ENCODE measurements at places on chromosomes 16 and 17. TPM values are rescaled to one million over a fixed set of nuclear protein-coding genes. Genes with fewer than 3 reads are reported as not detected.

- DNase-seq = no peak
These were observed 2.7 kb upstream of the HOXB9 start for GRCh38 chr17:48628649-48629410.

GRCh38 chr17:68777243-68777855 lies 176.2 kb upstream of the FAM20A start:
- DNase-seq = peak; percentile 52

DNA sequence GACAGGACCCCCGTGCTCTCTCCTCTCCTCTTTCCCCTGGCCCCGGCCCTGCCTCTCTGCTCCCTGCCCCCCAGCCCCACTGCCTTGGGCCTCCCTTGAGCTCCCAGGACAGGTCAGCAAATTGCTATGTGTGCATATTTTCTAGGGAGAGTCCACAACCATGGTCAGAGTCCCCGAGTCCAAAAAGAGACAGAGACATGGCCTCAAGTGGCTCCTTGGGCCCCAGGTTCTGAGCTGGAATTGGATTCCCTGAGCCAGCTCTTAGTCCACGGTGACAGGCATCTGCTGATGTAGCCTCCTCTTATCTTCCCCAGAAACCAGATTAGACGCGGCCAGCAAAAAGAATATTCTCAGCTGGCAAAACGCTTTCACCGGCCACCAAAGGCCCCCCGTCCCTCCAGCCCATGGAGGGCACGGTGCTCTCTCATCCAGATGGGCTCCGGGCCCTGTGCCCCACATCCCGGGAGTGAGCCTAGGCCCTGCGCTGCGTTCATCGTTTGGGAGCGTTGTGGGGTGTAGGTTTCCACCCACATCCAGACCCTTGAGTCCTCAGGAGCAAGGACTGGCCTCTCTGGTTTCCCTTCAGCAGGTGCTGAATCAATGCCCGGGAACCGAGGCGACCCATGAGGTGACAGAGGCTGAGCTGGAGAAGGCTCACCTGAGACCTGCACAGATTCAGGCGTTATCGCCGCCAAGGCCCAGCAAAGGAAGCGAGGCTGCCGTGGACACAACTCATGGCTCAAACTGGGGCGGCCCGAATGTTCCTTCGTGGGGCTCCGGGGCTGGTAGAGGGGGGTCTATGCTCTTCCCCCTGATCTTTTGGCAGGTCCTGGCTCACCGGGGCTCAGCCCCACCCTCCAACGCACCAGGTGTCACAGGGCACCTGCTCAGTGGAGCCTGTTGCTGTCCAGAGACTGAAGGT lies 16.3 kb upstream of the ENPP7 start:
- no peak for DNase-seq

GRCh38 chr17:6551869-6552531 lies 4.4 kb downstream of the PITPNM3 start:
- DNase-seq = no peak

- peak; percentile 63 for DNase-seq
These were observed 21.8 kb upstream of the ASGR2 start for GRCh38 chr17:7136266-7136877.

- DNase-seq = no peak
These were observed 54.4 kb upstream of the PABPN1L start for GRCh38 chr16:88920618-88921590.

GRCh38 chr17:3861761-3862681 lies 16.0 kb upstream of the NCBP3 start:
- DNase-seq = no peak

DNA sequence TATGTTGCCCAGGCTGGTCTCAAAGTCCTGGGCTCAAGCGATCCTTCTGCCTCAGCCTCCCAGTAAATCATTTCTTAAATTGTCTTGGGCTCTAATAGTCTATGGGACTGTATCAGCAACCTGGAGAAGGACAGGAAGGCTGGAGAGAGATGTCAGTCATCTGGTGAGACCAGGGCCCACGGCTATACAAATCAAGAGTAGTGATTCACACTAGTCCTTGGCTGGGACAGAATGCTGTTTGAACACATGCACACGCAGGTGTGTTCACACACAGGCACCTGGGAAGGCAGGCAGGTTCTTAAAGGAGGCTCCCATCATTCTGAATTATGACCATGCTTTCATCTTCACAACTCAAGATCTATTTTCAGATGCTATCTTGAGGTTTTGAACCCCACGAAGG lies 14.1 kb downstream of the NQO1 start:
- no peak for DNase-seq

DNA sequence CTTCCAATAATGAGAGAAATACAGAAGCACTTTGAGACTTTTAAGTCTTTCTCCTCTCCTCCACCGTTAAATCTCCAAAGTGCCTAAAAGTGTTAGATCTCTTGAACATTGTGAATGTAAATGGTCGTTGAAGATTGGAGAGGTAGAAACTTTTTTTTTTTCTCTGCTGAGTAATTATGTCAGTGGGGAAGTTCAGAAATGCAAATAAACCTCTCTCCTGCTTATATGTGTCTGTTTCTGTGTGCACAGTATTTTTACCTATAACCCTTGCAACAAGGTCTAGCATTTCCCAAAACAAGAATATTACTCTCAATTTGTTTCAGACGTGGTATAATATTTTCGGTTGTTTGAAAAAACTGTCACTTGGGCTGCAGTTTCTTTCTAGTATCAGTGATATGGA lies 833.6 kb upstream of the CDH8 start:
- no peak for DNase-seq

GRCh38 chr17:72381597-72382397 lies 261.0 kb downstream of the SOX9 start:
- DNase-seq = no peak

DNA sequence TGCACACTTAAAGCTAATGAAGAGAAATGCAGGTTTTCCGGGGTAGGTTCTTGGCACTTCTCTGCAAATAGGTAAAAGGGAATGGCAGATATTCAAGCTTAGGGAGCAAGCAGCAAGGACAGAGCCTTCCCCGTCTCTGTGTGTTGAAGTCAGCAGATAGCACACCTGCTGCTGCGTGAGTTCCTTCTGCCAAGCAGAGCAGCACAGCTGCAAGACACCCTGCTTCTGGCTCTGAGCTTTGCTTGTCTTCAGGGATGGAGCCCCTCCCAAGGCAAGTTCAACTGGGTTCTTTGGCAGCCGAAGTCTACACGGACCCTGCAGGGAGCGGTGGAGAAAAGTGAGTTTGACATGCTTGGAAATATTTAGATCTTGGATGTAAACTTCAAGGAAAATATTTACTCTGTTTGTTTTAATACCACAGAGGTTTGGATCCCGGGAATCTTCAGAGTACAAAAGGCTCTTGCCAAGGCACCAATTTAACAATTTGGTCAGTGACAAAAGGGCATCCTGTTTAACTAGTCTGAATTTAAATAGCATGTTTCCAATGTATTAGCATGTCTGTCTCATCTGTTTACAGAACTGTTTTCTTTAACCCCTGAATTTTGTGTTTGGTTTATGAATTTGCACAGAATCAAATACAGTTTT lies 113.4 kb upstream of the KCNJ16 start:
- DNase-seq = no peak

DNA sequence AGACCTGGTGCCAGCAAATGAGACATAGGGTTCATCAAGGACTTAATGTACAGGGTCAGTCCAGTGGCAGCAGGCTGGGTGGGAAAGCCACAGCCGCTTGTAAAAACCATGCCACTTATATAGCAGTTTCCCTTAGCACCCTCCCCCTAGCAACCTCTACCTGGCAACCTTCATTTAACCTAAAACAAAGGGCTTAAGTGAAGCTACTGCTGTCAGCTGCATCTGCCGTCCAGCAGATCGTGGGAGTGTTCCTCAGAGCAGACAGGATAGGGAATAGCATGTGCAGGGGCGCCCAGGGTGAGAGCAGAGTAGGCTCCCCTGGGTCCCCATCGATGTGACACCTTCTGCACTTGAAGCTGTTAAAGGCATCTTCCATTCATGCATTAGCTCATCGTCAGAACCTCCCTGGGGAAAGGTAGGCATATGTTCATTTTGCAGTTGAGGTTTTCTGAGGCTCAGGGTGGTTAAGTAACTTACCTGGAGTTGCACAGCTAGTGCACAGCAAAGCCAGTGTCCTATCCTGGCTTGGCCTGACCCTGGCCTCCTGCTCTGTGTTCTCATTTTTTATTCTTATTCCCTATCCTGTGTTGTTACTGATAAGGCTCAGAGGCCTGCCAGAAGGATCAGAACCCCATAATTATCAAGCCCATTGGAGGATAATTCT lies 112.5 kb downstream of the SOCS1 start:
- no peak for DNase-seq

GRCh38 chr17:45870342-45870974 lies 23.9 kb upstream of the MAPT start:
- DNase-seq = no peak

- no peak for DNase-seq
These were observed 119.1 kb downstream of the SDK2 start for GRCh38 chr17:73524941-73525679.

GRCh38 chr16:29663016-29663806 lies at the start of gene SPN:
Gene SPN, plus strand, starts transcription at chr16:29663247. Its CDS starts 482 bp downstream, at chr16:29663729.
- no peak for DNase-seq

- DNase-seq = no peak
These were observed 97.2 kb downstream of the TBC1D16 start for GRCh38 chr17:79938336-79939093.

DNA sequence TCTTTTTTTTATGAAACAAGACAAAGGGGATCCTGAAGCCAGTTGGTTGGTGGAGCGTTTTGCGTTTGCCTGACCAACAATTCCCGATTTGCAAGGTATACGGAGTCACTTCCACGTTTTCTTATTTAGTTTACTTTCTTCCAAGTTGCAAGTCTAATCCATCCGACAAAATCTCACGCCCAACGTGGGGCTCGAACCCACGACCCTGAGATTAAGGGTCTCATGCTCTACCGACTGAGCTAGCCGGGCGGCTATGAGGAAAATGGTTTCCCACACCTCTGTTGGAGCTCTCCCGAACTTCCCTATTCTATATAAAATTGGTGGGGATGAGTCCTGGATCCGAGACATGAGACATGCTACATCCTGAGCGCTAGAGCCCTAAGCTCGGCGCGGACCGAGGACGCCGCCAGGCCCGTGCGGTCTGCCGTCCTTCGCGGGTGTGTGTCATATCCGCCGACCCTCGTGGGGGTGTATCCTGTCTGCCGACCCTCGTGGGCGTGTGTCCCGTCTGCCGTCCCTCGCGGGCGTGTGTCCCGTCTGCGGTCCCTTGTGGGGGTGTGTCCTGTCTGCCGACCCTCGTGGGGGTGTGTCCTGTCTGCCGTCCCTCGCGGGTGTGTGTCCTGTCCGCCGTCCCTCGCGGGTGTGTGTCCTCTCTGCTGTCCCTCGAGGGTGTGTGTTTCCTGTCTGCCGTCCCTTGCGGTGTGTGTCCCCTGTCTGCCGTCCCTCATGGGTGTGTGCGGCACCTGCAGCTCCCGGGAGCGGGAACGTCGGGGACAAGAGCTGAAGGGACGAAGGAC lies 22.6 kb downstream of the ZNF213 start:
- peak; percentile 95 for DNase-seq

- DNase-seq = no peak
These were observed 165.7 kb downstream of the STX8 start for GRCh38 chr17:9409878-9410277.

DNA sequence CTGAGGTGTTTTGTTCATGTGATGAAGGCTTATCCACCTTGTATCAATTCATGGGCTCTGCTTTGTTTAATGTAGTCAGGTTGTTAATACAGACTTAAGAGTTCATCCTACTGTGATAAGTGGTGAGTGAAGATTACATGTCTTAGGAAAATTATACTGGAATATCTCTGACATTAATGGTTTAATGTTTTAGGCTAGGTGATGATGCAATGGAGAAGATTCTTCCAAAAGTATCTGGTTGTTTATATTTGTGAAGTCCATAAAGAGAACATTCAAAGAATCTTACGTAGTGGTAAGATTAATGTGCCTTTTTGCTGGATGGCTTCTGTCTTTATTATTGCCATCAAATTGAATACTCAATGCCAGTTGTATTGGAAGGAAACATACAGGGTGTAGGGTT lies 236.4 kb downstream of the BCAS3 start:
- DNase-seq = no peak

DNA sequence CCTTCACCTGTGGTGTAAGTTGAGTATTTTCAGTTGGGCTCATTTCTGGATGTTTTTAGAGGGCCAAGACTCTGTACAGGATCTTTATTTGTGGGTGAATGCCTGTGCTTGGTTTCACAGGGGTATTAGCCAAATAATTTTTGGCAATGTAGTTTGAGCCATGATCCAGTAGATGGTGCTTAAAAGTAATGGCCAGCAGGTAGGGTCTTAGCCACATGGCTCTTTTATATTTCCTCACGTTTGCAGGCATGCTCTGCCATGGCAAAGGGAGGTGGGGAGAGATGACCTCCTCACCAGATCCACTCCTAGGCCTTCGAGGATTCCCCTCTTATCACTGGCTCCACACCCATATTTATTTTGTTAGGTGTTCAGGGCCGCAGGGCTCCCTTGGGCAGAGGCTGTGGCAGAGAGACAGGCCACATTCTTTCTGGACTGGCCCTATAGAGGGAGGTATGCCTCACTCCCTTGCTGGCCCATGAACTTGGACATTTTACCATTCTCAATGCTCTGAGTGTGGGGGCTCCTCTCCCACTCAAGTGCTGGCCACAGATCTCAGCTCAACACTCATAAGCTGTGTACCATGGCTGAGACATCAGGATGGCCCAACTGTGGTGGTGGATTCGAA lies 417.1 kb downstream of the XYLT1 start:
- DNase-seq = no peak

DNA sequence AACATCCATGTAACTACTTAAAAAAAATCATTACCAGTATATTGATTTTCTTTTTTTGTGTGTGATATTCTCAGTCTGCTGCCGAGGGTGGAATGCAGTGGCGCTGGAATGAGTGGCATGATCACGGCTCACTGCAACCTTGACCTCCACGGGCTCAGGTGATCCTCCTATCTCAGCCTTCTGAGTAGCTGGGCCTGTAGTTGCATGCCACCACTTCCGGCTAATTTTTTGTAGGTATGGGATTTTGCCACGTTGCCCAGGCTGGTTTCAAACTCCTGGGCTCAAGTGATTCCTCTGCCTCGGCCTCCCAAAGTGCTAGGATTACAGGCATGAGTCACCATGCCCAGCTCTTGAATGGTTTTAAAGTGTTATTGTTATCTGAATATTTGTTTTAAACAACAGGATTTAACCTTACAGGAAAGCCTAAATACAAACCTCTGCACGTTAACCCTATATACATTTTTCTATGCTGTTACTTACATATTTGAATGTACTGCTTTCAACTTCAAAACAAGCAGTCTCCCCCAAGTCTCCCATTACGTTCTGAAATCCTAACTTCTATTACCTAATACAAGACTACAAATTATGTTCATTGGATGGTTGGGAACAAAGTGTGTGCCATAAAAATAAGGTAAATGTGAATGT lies 61.7 kb downstream of the KPNA2 start:
- DNase-seq = no peak

- DNase-seq = no peak
These were observed 11.2 kb upstream of the MYO1C start for GRCh38 chr17:1503699-1504098.

CTRB2 gene
- not detected for total RNA-seq

ACSM2A gene
- not detected for total RNA-seq

ABCA10 gene
- not detected for total RNA-seq

TMEM238L gene
- not detected for total RNA-seq

PYDC1 gene
- total RNA-seq = not detected

PRSS33 gene
- total RNA-seq = not detected

VASN gene
- 12.5 TPM for total RNA-seq

PHOSPHO1 gene
- total RNA-seq = 0.13 TPM

PARD6A gene
- total RNA-seq = 3.2 TPM

GNG13 gene
- not detected for total RNA-seq

ABCC12 gene
- not detected for total RNA-seq

PTX4 gene
- total RNA-seq = not detected

OR2C1 gene
- 0.17 TPM for total RNA-seq

DRC7 gene
- total RNA-seq = not detected

KRT33B gene
- not detected for total RNA-seq

LRRC36 gene
- total RNA-seq = not detected
